ENCODE measurements at places on chromosomes 4 and X.
A peak's percentile ranks its signal among the peaks of the same experiment; 100 is the strongest.

GRCh38 chr4:125421547-125421946 lies 106.8 kb downstream of the FAT4 start:
- no peak for DNase-seq

DNA sequence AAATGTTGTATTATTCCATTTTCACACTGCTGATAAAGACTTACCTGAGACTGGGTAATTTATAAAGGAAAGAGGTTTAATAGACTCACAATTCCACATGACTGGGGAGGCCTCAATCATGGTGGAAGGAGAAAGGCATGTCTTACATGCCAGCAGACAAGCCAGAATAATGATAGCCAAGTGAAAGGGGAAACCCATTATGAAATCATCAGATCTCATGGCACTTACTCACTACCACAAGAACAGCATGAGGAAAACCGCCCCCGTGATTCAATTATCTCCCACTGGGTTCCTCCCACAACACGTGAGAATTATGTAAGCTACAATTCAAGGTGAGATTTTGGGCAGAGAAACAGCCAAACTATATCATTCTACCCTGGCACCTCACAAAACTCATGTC lies 2535.1 kb downstream of the ARAP2 start:
- DNase-seq: peak; percentile 51

GRCh38 chr4:140557831-140558435 lies 10.8 kb downstream of the UCP1 start:
- DNase-seq: no peak

GRCh38 chrX:133550665-133551485 lies 135.6 kb upstream of the GPC4 start:
- DNase-seq: no peak

DNA sequence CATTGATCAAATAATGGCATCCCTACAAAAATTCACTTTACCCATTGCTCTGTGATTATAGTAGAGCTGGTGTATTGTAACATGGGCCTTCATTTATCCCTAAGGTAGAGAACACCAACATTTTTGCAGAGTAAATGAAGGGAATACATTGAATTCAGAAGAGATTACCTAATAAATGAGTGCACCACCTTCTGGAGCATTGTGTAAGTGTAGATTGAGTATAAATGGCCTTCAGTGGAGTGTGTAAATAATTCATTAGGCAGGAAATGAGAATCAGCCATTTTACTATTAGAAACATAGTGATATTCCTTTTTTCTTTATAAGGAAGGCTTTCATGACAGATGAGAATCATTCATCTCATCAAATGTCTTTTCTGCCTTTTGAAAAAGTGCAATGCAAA lies 155.8 kb downstream of the FAM47B start:
- no peak for DNase-seq

- no peak for DNase-seq
Observed at GRCh38 chrX:101977106-101977505, 45.3 kb upstream of the ZMAT1 start.

- DNase-seq: no peak
Observed at GRCh38 chr4:40323866-40324265, 11.3 kb upstream of the CHRNA9 start.

DNA sequence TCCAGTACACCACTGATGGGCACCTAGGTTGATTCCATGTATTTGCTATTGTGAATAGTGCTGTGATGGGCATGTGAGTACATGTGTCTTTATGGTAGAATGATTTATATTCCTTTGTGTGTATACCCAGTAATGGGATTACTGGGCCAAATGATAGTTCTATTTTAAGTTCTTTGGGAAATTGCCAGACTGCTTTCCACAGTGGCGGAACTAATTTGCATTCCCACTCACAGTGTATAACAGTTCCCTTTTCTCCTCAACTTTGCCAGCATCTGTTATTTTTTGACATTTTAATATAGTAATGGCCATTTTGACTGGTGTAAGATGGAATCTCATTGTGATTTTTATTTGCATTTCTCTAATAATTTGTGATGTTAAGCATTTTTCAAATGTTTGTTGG lies 25.9 kb downstream of the CC2D2A start:
- DNase-seq: peak; percentile 27

DNA sequence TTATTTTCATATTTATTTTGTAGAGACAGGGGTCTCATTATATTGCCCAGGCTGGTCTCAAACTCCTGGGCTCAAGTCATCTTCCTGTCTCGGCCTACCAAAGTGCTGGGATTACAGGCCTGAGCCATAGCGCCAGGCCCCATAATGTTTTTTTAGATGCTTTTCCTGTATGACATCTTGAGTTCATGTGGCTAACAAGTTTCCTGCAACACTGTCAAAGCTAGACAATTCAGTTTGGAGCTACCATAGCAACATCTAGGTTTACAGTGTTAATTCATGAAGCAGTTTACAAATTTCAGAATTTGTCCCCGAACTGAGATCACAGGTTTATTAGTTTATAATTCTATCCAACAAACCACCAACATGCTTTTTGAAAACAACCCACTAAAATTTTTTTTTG lies 6.4 kb upstream of the IL13RA2 start:
- no peak for DNase-seq

DNA sequence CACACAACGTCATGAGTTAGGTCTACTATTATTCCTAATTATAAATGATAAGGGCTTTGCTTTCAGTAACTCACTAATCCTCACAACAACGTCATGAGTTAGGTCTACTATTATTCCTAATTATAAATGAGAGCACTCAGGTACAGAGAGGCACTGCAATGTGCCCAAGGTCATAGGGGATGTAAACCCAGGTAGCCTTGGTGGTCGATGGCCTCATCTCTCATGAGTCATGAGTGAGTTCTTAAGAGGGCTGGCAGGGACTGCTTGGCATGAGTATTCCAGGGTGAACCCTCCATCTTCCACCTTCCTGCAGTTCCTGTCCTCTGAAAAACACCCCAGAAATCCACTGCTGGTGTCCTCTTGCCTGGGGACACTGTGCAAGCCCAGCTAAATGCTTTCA lies 317.1 kb downstream of the STK32B start:
- no peak for DNase-seq

DNA sequence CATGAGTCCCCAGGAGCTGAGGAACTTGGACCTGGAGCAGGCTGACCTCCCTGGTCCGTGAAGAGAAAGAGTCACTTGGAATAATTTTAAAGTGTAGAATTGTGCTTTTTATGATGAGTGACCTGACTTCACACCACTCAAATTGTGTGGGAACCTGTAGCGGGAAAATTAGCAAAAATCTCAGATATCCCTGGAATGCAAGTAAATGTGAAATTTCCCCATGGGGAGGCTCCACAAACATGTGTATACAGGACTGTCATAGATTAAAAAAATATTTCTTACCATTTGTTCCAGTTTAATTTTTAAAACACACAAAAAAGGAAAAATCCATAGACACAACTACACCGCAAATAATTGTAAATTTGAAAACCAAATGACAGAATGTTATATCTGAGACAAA lies 1079.6 kb upstream of the PABPC4L start:
- no peak for DNase-seq

- no peak for DNase-seq
Observed at GRCh38 chr4:45064741-45065140, 338.4 kb upstream of the GNPDA2 start.

- DNase-seq: no peak
Observed at GRCh38 chr4:188403272-188403671, 264.0 kb downstream of the TRIML1 start.

GRCh38 chr4:68950033-68950432 lies 1.6 kb downstream of the UGT2A3 start:
- no peak for DNase-seq

DNA sequence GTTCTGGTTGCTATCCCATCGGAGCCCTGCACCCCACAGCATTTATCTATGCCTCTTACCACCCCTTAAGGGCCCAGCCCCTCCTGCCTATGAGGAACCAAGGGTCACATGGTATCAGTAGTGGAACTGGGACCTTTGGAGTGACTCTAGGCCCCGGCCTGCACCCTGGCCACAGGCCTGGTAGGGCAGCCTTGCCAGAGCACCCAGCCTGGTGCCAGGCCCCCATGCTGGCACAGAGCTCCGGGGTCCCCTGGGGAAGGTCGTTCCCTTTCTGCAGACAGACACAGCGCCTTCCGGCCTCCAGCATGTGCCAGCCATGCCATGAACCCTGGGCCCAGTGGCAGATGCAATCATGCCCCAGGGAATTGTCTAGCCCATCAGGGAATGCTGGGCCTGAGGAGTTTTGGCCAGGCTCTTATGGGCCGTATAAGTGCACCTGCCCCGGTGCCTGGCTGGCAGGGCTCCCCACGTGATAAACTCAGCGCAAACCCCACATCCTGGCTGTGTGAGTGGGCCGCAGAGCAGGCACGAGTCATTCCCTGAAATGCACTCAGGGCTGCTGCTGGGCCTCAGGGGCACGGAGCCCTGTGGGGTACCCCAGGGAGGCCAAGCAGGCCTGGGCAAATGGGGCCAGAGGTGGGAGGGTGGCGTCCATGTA lies 19.8 kb upstream of the ADD1 start:
- DNase-seq: no peak
